Stimulated activated CD4-positive, alpha-beta T cell treated with anti-CD3 and anti-CD28 coated beads, Interleukin-2, amount 100 ng/mL, for 24 hours (primary cell): ENCODE measurements at places on chromosomes 7 and 10.

DNA sequence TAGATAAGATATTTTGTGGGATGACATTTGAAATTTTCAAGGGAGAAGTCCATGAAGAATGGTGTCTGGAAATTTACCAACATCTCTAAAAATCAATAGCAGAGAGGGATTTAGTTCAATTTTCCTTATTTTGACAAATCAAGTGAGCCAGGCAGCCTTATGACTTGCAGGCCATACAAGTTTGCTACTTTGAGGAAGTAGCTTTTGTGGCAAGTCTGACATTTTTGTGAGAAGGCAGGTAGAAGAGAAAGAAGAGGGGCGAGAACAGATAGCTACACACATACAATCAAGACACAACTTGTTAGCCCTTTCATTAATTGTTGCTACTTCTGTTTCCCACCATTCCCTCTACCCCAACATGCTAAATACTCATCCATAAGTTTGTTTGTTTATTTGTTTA is 74.5 kb upstream of the OIT3 start:
- no peak for DNase-seq

DNA sequence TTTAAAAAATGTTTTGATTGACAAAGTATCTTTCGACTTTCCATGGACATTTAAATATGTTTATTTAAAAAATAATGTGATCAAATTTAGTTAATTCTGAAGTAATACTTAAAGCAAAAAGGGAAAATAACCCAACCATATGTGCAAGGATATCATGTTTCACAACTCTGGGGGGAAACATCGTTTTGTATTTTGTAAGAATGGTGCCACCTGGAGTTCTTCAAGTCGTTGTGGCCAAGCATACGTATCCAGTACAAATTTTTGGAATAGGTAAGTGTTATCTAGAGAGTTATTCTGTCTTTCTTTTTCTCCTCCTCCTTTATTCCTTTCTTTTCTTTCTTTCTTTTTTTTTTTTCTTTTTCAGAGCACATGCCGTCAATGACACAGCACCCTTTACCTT is 176.2 kb upstream of the CSTF2T start:
- DNase-seq, result no peak

DNA sequence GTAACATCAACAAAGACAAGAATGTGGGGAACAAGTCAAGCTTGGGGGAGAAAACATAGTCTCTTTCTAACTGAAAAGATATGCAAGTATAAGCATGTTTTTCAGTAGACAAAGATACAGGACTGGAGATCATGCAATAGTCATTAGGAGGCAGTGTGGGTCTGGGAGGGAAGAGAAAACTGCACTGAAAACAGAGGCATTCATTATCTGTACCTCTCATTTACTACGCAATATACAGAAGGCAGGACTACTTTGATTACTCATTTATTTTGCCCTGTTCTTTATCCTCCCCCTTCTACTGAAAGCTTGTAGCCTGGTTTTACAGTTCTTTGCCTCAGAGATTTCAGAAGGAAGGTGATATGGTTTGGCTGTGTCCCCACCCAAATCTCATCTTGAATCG is 341.2 kb downstream of the CRPPA start:
- DNase-seq, result no peak

DNA sequence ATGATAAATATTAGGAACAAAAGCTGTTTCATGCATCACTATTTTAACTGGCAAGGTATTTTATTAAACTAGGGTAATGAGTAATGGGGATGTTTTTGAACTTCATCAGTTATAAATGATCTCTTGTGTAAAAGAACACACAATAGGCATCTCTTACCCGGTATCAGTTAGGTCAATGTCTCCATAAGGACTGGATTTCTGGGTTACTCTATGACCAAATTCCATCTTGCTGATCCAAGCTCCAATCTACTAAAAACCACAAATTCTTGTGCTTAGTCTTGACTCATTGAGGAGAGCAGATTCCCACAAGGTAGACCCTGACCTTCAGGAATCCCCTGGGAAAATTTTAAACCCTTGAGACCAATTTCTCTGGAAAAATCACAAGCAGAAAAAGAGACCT is 1167.7 kb downstream of the XPNPEP1 start:
- no peak for DNase-seq

DNA sequence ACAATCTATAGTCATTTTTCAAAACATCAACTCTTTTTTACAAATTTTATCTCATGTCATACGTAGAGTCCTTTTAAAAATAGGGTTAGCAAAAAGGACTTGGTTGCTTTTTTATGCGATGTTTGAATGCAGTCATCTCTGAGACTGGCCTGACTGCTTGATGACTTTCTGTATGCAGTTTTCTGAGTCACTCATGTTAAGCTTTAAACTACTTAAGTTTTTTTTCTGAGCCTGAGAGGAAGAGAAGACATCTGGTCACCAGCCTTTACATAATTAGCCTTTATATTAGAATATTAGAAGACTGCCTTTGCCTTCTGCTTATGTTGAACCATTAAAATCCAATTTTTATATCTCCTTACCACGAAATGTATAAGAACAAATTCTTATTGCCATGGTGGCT is 834.4 kb upstream of the MBL2 start:
- no peak for DNase-seq
